ENCODE measurements at places on chromosomes 5 and 9. TPM values are rescaled to one million over a fixed set of nuclear protein-coding genes. Genes with fewer than 3 reads are reported as not detected.

The RAD1 gene
- 32.3 TPM for total RNA-seq

The TMEM215 gene
- not detected for total RNA-seq

The FIBCD1 gene
- not detected for total RNA-seq

The ADAM19 gene
- total RNA-seq = 314 TPM

The CD274 gene
- 11.1 TPM for total RNA-seq

The PKN3 gene
- total RNA-seq = 13.8 TPM

The PCDHGB7 gene
- total RNA-seq = 0.39 TPM

Data from T-helper 2 cell treated with Interferon-gamma antibody and Interleukin-4, amounts not matched to agents 100 ng/mL and 5 ng/mL, for 36 hours (primary cell).